ENCODE measurements at places on chromosomes 6 and 20.
A peak's percentile ranks its signal among the peaks of the same experiment; 100 is the strongest.

- no peak for DNase-seq
These were observed 1.9 kb upstream of the TPD52L1 start for GRCh38 chr6:125151700-125152099.

- DNase-seq = no peak
These were observed 967 bp downstream of the SMPDL3A start for GRCh38 chr6:122790028-122790422.

GRCh38 chr20:14824996-14825395, 487.6 kb upstream of the FLRT3 start:
- no peak for DNase-seq

GRCh38 chr20:24705486-24705885, 236.1 kb downstream of the SYNDIG1 start:
- DNase-seq = peak; percentile 38

DNA sequence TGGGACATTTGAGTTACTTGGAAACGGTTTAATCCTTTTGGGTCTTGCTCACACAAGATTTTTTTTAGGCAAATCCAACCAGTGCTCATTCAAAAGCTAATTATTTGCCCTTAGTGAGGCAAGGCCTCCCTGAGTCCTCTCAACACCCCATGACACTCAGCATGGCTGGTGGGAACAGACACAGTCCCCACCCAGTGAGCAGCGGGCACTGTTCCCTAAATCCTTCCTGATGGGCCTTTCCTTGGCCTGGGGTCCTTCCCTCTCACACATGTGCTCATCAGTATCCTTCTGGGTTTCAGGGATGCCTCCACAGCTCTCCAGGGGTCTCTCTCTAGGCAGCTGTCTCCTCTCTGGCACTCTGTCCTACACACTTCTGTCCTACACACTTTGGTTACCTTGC, 28.0 kb downstream of the PLAGL2 start:
- DNase-seq = no peak
